ENCODE measurements at places on chromosomes 13 and 19. TPM values are rescaled to one million over a fixed set of nuclear protein-coding genes. Genes with fewer than 3 reads are reported as not detected.

DNA sequence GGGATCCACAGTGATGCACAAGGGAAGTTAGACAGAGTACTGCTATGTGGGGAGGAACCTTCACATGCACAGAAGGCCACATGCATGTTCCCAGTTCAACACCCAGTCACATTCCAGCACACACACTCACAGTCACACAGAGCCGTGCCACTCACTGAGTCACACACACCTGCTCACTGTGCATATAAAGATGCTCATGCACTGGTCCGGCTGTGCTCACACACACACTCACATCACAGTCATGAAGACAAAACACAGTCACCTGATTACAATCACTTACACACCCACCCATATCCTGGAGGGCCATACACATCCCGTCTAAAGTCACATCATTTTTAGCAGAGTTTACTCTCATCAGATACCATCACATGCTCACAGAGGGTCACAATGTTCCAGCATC lies 478 bp downstream of the CLC start:
- DNase-seq, result no peak

DNA sequence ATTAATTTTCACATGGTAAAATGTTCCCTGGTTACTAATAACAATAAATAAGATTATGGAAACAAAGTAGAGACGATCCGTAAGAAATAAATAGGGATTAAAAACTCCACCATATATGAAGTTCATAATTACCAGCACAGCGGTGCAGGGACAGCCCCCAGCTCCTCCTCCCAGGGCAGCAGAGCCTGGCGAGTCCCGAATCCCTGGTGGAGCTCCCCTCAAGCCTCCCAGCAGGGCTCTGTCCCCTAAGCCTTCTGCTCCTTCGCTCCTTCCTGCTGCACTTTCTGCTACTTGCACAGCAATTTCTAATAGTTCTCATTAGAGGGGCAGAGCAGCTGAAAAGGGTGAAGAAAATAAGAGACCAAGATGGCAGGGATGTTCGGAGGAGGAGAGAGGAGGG lies 43.6 kb downstream of the RASA3 start:
- no peak for DNase-seq

The METTL21C gene
- total RNA-seq, result 1.8 TPM

The PRKCG gene
- total RNA-seq, result not detected

DNA sequence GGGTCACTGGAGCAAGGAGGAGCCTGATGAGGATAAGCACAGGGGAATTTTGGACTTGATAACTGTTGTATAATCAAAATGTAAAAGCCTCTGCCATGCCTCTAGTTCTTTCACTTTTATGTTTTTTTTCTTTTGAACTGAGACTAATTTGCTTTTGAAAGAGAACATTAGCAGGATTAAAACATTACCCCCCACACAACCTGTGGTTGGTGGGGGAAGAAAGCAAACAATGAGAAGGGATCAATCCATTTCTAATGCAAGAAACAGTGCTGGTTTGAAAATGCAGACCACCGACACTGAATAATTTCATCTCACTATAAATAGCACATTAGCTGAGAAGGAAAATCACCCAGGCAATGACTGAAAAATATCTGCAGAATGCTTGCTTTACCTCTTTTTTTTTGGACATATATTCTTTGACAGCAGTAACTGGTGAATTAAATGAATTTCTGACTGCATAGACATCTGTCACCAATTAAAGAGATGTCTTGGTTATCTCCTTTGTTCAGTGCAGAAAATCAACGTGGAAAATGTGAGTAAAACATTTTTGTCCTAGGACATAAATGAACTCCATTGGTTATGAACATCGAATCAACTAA lies 48.6 kb upstream of the TRPC4 start:
- DNase-seq, result no peak

The OR7D2 gene
- total RNA-seq, result not detected

GRCh38 chr13:113769881-113770280 lies 10.9 kb downstream of the TMEM255B start:
- no peak for DNase-seq

The C2CD4C gene
- total RNA-seq, result not detected

- DNase-seq, result no peak
Measured at GRCh38 chr19:50893047-50893736, 18.0 kb downstream of the KLK4 start.

GRCh38 chr19:39325778-39326665 lies 5.4 kb upstream of the LRFN1 start:
- no peak for DNase-seq

DNA sequence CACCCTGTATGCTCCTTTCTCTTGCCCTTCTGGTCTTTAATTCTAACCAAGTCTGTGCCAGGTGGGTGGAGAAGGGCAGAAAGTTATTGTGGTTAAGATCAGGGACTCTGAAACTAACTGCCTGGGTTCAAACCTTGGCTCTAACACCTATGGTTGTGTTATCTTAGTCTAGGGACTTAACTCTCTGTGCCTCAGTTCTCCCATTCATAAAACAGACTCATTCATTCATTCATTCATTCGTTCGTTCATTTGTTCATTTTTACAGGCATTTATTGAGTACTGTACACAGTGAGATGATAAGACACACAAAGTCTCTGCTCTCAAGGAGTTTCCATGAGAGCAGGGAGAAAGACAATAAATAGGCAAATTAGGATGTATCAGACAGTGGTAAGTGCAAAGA lies 30.1 kb downstream of the SOX21 start:
- DNase-seq, result no peak

DNA sequence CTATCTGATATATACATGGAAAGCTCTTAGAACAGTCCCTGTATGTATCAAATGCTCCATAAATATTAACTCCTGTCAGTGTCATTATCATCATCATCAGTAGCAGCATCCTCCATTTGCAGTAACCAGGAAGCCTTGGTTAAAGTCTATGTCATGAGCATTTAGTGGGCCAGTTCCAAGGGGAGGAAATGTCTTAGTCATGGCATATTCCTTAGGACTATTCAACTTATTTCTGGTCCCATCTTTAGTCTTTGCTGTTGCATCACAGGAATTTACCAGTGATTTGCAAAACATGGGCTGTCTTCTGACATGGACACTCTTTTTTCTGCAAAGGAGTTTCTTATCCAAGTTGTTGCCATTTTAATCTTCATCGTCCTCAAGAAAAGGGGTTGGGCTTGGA lies 98.4 kb downstream of the WDFY2 start:
- peak; percentile 25 for DNase-seq

- DNase-seq, result peak; percentile 23
Measured at GRCh38 chr13:29564818-29565217, 30.7 kb downstream of the SLC7A1 start.

DNA sequence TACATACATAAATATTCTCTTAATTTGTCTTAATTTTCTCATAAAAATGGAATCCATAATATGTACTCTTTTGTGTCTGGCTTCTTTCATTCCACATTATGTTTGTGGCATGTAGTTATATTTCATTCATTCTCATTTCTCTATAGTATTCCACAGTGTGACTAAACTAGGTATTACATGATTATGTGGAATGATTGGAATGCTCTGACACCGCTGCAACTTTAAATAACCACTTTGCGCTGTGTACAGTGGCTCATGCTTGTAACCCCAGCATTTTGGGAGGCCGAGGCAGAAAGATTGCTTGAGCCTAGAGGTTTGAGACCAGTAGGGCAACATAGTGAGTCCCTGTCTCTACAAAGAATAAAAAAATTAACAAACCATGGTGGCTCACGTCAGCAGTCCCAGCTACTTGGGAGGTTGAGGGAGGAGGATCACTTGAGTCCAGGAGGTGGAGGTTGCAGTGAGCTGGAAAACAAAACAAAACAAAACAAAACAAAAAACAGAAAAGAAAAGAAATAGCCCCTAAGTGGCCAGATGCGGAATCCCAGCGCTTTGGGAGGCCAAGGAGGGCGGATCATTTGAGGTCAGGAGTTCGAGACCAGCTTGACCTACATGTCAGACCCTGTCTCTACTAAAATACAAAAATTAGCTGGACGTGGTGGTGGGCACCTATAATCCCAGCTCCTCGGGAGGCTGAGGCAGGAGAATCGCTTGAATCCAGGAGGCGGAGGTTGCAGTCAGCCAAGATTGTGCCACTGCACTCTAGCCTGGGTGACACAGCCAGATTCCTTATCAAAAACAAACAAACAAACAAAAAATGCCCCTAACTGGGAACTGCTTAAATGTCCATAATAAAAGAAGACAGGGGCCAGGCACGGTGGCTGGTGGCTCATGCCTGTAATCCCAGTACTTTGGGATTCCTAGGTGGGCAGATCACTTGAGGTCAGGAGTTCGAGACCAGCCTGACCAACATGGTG lies 8.0 kb upstream of the SAE1 start:
- DNase-seq, result peak; percentile 81

Data from fibroblast of the aortic adventitia (primary cell).